SK-N-MC (cell line): ENCODE measurements at places on chromosomes 1 and 21.

DNA sequence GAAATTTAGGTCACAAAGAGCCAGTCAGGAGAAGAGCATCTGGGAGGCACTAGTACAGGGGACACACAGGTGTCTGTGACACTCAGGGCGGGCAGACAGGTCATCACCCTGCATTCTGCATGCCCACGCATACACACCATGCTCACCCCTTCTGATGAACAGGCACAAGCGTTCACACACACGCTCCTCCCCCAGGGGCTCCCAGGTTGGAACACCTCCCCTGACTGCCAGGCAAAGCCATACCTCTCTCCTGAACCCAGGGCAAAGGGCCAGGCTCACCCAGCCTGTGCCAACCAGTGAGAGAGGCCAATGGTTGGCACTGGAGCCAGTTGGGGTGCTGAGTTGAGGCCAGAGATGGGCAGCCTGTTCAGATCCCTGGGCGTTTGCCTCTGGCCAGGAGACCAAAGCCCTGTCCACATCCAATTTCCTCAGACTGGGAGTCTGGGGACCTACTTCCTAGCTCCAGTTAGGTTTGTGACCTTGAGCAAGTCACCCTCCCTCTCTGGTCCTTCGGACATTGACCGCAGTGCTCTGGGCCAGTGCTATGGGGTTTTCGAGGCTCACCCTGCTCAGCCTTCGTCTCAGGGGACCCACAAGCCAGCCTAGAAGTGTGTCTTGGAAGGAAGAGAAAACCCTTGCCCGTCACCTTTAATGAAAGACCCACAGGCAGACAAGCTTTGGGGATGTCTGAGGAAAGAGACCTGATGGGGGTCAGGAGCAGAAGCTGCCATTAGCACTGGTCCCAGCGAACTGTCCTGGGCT lies 5.8 kb upstream of the LAD1 start:
- DNase-seq, result no peak

DNA sequence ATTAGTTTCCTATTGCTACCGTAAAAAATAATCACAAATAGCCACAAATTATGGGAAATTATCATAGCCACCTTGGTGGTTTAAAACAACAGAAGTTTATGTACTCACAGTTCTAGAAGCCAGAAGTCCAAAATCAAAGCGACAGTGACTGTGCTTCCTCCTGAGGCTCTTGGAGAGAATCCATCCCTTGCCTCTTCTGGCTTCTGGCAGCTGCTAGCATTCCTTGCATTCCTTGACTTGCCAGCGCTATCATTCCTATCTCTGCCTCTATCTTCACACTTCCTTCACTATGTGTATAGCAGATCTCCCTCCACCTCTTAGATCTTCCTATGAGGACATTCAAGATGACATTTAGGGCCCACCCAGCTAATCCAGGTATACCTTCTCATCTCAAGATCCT lies 180.1 kb upstream of the USP25 start:
- DNase-seq, result no peak

GRCh38 chr21:33916200-33916567 lies 580 bp upstream of the ATP5PO start:
- no peak for DNase-seq

DNA sequence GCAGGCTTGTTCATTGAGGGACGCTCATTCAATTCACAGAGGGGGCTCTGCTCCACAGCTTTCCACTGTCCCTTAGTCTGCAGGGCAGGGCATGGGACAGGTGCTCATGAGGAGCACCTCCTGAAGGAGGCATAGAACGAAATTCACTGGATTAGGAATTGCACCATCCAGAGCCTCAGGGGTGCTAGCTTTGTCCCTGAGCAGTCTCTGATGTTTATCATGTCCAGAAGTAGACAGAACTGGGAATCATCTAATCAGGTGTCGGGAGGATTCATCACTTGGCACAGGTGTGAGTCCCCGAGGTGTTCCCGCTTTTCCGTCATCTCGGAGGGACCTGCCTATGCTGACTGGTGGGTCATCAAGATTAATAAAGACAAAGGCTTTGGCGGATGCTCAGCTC lies 321.4 kb downstream of the AJAP1 start:
- DNase-seq, result no peak

DNA sequence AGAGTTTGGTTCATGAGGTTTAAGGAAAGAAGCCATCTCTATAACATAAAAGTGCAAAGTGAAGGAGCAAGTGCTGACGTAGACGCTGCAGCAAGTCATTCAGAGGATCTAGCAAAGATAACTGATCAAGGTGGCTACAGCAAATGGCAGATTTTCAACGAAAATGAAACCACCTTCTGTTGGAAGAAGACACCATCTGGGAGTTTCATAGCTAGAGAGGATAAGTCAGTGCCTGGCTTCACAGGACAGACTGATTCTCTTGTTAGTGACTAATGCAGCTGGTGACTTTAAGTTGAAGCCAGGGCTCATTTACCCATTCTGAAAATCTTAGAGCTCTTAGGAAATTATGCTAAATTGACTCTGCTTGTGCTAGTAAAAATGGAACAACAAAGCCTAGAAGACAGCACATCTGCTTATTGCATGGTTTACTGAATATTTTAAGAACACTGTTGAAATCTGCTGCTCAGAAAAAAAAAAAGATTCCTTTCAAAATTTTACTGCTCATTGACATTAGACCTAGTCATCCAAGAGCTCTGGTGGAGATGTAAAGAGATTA lies 10.5 kb downstream of the MAEL start:
- DNase-seq, result no peak

GRCh38 chr1:32939655-32940371 lies 24.8 kb downstream of the RNF19B start:
- no peak for DNase-seq

- no peak for DNase-seq
Observed at GRCh38 chr1:91732291-91733107, 153.5 kb downstream of the TGFBR3 start.

DNA sequence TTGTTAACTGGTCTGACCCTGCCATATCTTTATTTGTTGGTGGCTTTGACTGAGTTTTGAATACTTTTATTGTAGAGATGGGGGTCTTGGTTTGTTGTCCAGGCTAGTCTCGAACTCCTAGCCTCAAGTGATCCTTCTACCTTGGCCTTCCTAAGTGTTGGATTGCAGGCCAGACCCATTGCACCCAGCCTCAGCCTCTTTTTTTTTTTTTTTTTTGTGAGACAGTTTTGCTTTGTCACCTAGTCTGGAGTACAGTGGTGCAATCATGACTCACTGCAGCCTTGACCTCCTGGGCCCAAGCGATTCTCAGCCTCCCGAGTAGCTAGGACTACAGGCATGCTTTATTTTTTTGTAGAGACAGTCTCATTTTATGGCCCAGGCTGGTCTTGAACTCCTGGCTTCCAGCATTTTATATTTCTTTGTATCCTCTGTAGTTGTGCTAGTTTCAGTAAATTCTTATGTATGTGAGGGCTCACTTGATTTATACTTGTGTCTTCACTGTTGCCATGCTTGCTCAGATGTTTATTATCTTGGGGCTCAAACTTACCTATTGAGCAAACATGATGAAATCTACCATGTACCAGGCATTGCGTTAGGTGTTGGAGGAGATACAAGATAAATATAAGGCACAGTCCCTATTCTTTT lies 24.1 kb downstream of the THRAP3 start:
- DNase-seq, result no peak

- DNase-seq, result no peak
Observed at GRCh38 chr1:181181792-181182585, 93.5 kb downstream of the IER5 start.

- DNase-seq, result no peak
Observed at GRCh38 chr21:35046880-35047229, 2.2 kb downstream of the RUNX1 start.

DNA sequence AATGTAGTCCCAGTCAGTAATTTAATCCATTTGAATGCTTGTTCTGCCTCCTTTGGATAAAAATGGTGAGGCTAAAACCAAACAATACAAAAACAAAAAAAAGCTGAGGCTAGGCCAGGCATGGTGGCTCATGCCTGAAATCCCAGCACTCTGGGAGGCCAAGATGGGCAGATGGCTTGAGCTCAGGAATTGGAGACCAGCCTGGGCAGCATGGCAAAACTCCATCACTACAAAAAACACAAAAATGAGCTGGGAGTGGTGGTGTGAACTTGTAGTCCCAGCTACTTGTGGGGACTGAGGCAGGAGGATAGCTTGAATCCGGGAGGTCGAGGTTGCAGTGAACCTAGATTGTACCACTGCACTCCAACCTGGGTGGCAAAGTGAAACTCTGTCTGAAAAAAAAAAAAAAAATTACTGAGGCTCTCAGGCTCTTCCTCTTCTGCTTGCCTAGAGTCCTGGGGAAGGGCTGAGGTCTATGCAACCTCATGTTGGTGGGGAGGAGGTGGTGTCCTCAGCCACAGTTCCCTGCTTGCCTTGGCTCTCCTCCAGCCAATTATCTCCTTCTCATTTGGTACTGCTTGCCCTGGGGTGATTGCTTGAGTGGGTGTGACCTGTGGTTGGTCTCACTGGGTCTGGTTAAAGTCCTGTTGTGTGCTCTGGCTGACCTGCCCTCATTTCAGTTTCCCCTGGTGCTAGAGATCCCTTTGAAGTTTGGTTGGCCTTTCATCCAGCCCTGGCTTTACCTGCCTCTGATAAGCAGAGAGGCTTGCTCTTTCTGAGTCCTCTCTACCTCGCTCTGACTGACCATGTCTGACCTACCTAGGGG lies 20.9 kb downstream of the S1PR1 start:
- no peak for DNase-seq
